ENCODE measurements at places on chromosomes 7 and 10.

GRCh38 chr10:5159126-5159525 is 25.8 kb downstream of the AKR1C8 start:
- no peak for DNase-seq

DNA sequence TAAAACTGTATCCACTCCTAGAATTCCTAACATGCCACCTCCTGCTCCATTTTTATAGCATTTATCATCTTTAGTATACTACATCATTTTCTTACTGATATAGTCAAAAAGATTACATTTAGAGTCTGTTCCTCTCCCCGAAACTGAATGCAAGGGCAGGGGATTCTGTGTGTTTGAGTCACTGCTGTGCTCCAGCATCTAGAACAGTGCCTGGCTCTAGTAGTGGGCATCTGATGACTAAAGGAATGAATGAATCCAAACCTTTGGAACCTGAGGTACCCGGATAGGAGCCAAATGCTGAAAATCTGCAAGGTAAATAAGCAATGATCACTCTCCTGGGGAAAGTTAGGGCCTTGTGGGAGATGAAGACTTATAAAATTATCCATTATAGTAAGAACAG is 18.9 kb downstream of the GOT1 start:
- no peak for DNase-seq

GRCh38 chr10:2145926-2146478 is 408.7 kb upstream of the ADARB2 start:
- DNase-seq = no peak

DNA sequence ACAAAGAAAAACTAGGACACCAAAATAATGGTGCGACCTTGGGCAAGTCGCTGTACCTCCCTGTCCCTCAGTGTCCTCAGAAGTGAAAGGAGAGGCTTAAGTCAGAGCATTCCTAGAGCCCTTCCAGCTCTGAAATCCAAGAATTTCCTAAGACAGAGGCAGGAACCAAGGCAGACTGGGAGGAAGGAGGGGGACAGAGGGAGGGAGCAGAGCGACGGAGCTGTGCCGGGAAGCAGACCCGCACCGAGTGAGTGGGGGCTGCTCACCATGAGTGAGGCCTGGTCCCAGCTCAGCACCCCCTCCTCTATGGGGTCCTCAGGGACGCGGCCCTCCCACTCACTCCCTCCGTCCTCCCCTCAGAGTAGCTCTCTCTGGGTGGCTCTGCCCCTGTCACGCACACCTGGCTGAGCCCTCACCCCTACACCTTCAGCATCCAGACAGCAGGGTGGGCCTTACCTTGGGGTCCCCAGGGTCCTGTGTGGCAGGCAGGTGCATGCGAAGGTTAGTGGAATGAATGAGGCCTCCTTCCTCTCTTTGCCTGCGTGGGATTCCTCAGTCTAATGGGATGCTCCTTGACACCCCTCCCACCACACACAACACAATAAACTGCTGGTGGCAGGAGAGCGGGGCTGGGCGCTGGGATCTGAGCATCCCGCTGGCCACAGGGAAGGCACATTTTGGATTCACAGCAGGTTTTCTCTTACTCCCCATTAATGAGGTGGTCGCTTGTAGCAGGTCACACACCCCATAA is 4.6 kb upstream of the SMARCD3 start:
- no peak for DNase-seq

GRCh38 chr10:5543623-5544022 is 18.9 kb downstream of the CALML3 start:
- no peak for DNase-seq

GRCh38 chr10:93106631-93107072 is 33.0 kb downstream of the CYP26A1 start:
- no peak for DNase-seq

DNA sequence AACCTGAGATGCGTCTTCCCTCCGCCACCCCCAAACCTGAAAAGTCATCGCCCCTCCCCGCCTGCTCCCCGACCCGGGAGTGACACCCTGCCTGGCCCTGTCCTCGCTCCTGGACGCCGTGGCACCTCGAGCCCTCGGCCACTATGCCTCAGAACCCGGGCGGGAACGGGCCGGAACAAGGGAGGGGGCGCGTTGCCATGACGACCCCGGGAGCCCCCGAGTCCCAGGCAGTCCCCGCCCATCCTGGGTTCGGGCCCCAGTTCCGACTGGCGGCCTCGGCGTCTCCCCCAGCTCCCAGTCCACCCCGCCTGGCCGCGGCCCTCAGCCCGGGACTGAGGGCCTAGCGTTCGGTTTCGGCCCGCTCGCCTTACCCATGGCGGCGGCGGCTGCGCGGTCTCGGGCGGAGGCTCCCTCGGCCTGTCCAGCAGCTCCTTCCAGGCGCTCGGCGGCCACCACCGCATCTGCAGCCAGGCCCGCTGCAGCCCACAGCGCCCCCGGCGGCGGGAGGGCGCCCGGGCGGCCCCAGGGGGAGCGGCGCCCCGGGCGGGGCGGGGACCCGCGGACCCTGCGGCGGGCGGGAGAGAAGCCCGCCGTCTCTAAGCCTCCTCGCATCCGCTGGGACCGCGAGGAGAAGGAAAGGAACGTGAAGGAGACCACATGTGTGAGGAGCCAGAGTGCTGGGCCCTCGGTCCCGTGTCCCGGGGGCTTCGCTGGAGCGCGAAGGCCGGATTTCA is at the start of gene RUFY2:
RUFY2 (minus strand) TSS at position 463 of the 734 bp plus-strand sequence; CDS start at position 375, 88 bp downstream.
- peak; percentile 73 for DNase-seq

GRCh38 chr7:110839866-110840265 is 251.1 kb upstream of the LRRN3 start:
- no peak for DNase-seq

- DNase-seq = no peak
Observed at GRCh38 chr10:3397231-3397630, 224.6 kb upstream of the PITRM1 start.

DNA sequence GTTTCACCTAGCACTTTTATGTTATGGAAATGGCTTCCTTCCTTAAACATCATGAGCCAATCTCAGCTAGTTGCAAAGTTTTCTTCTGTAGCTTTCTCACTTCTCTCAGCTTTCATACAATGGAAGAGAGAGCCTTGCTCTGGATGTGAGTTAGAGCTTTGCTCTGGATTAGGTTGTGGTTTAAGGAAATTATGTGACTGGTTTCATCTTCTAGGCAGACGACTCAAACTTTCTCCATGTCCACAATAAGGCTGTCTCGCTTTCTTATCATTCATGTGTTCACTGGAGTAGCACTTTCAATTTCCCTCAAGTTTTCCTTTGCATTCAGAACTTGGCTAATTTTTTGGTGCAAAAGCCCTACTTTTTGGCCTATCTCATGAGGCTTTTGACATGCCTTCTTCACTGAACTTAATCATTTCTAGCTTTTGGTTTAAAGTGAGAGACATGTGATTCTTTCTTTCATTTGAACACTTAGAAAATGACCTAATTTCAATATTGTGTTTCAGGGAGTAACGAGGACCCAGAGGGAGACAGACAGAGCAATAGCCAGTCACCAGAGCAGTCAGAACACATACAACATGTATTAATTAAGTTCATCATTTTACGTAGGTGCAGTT is 49.8 kb downstream of the CNOT4 start:
- DNase-seq = no peak

DNA sequence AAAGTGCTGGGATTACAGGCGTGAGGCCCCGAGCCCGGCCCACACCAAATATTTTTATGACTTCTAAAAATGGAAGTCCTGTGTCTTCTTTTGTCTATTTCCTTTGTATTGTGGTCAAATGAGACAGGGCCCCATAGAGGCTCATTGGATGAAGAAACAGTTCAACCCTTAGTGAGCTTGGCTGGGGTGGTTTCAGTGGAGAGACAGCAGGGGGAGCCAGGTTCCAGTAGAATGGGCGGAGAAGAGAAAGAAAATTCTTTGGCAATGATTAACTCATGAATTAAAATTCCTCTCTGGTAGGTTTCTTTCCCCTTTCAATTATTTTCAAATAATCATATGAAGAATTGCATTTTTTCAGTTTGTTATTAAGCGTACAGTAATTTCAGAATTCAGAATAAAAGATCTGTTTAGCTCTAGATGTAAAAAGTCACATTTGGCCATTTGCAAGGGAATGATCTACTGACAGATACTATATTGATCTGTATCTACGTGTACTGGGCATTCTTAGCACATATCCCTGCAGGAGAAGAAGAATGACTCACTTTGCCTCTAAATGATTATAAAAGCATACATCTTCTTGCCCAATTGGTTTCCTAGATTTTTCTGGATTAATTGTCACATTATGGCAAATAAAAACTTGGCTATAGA is 43.2 kb downstream of the PNLIPRP3 start:
- DNase-seq = no peak

- DNase-seq = peak; percentile 12
Observed at GRCh38 chr10:50396491-50397311, 145.4 kb upstream of the ASAH2 start.
